ENCODE measurements at places on chromosomes 5 and 9.
A peak's percentile ranks its signal among the peaks of the same experiment; 100 is the strongest.

GRCh38 chr5:61277190-61277589 is 54.9 kb upstream of the ZSWIM6 start:
- no peak for DNase-seq

DNA sequence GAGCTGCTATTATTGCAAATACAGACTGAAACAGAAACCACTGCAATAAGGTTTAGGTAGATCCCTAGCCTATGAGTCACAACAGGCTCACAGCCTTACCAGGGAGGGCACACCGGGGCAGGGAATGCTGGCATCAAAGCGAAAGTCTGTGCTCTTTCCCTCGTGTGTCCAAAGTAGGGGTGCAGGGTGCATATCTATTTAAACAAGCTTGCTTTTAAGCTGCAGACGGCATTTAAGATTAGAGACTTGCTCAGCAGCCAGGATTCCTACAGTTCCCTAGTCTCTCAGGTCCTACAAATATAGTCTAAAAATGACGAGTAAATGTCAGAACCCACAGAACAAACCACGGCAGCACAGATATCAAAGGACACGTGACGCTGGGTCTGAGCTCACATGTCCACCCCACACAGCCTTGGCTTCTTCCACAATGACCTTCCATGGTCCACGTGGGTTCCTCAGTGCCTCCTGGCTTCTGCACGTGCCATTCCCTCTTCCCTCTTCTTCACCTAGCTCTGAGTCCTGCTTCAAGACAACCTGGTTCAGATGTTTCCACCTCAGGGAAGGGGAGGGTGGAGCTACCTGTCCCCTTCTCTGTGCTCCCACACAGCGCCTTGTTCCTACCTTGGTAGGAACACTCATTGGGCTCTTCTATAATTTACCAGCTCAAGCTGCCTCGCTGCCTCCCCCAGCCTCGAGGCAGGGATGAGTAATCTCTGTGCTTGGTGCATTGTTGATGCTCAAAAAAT is 193.2 kb downstream of the MAPKAP1 start:
- DNase-seq: peak; percentile 78

- no peak for DNase-seq
These were observed 2.7 kb downstream of the PCDHGC3 start for GRCh38 chr5:141478321-141478945.

DNA sequence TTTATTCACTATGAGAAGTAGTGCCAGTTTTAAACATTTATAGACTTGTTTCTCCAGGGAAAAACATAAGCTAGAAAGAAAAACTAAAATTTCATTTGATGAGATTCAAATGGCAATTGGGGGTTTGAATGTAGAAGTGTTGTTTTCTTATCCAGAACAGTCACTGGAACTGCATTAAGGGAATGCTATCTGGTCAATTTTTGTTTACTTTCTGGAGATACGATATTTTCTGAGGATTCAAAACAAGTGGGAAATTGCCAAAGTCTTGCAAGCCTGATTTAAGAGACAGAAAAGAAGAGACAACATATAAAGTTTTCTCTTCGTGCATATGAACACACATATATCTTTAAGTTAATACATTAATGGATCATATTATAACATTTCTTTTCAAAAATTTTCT is 118.4 kb downstream of the NXNL2 start:
- DNase-seq: no peak

- no peak for DNase-seq
These were observed 13.9 kb downstream of the SLC36A1 start for GRCh38 chr5:151461312-151461711.

GRCh38 chr5:142900927-142901326 is 130.8 kb downstream of the ARHGAP26 start:
- no peak for DNase-seq

DNA sequence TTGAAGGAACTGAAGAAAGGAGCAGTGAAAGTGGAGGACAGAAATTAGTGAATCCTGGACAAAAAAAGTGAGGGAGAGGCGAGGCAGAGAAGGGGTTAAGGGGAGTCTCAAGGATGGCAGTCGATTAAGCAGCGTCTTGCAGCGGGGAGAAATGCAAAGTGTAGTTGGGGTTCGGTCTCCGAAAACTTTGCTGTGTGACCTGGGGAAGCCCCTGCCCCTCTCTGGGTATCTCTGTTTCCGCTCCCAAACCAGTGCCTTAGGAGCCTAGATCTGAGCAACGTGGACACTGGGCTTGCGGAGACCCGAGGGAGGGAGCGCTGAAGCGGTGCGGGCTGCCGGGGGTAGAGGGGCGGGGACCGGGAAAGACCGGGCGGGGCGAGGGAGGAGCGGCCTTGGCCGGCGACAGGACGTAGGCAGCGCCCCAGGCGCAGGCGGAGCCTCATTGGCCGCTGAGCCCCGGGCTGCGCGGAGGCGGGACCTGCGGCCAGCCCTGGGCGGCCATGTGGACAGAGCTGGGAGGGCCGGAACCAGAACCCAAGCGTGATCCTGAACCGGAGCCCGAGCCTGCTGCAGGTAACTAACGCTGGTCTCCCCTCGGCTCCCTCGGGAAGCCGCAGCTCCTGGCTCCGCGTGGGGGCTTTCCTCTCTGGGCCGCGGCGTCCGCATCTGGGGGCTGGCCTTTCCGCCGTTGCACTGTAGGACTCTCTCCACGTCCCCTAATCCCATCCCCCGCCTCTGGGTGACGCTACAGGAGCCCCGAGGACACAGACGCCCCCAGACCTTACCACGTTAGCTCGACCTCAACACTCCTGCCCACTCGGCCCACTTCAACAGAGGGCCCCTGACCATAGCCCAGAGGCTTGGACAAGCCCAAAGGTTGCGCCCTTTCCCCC is at the start of gene ALDH1B1:
TSS of gene ALDH1B1 (plus strand) at position 468 of the 893 bp plus-strand sequence. CDS start 3,047 bp downstream, outside the sequence.
- DNase-seq: no peak
